ENCODE measurements at places on chromosomes 12 and 14.

DNA sequence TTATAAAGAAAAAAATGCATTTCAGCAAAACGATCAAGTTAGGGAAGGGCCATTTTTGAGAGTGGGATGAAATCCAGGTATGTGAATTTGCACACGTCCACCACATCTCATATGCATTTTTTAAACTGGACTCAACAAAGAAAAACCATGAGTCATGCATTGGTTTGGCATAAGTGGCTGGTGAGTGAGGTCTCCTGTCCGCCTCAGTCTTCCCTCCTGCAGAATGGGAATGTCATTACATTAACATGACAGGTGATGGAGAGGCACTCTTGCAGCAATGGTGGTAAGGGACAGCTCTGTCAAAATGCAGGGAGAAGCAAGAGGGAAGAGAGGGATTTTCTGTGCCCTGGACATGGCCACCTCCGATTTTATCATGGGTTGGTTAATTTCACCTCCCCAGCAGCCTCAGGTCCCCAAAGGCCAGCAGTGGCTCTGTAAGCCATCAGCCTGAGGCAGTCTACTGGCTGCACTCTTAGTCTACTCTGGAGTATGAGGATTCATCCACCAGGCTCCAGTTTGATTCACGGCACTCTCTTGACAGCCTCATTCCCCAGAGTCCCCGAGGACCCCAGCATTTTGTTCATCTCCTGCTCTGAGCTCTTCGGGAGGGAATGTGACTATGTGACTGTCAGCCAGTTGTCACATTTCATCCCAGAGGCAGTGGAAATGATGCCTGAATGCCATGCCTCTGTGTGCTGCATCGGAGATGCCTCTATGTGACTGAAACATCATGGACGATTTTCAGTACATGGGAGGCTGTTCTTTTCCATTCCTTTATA is 17.1 kb upstream of the PWP1 start:
- DNase-seq, result no peak

DNA sequence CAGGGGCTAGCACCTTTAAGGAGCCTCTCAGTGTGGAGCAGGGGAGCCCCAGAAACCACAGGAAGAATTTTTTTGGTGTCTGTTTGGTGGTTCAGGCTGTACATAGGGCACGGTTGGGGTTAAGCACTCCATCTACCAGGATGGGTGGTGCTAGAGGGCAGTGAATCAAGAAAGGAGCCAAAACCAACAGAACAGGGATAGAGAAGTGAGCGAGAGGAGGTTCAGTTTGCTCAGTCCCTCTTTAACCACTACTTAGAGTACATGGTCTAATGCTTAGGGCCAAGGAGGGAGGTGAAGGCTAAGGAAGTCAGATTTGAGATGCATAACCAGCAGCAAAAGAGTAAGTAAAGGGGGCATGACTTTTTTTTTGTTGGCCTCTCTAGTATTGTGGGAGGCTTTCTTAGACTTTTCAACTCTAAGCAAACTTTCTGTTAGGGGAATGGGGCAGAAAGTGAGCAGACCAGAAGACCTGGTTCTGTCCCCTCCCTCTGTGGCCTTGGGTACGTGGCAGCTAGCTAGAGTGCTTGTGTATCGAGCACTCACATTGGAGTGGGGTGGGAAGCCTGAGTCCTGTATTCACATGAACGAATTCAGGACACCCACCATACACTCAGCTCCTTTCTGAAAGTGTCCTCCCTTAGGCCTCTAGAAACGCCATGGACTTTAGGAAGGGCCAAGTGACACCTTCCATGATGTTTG is 6.6 kb upstream of the NPFF start:
- no peak for DNase-seq

DNA sequence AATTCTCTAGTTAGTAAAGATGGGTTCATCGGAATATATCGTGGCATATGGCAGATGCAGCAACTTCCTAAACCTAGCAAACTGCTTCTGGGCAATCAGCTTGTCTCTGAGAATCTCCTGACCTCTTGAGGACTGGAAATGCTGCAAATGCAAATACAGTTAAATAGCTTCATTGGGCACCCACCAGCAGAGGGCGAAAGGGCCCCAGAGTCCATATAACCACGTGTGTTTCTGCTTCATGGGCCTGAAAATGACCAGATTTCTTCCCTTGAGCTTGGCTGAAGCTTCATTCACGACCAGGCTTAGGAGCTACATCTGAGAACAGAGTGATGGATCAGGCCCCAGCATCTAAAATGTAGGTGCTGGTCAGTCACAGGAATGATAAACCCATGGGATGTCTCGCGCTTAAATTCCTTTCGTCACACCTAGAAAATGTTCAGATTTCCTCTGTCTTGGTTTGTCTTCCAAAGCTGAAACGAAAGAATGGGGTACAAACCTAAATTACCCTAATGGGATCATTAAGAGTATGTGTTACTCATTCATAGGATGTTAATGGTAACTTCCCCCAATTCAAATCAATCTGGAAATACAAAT is 1482.5 kb upstream of the TMEM132C start:
- DNase-seq, result no peak

DNA sequence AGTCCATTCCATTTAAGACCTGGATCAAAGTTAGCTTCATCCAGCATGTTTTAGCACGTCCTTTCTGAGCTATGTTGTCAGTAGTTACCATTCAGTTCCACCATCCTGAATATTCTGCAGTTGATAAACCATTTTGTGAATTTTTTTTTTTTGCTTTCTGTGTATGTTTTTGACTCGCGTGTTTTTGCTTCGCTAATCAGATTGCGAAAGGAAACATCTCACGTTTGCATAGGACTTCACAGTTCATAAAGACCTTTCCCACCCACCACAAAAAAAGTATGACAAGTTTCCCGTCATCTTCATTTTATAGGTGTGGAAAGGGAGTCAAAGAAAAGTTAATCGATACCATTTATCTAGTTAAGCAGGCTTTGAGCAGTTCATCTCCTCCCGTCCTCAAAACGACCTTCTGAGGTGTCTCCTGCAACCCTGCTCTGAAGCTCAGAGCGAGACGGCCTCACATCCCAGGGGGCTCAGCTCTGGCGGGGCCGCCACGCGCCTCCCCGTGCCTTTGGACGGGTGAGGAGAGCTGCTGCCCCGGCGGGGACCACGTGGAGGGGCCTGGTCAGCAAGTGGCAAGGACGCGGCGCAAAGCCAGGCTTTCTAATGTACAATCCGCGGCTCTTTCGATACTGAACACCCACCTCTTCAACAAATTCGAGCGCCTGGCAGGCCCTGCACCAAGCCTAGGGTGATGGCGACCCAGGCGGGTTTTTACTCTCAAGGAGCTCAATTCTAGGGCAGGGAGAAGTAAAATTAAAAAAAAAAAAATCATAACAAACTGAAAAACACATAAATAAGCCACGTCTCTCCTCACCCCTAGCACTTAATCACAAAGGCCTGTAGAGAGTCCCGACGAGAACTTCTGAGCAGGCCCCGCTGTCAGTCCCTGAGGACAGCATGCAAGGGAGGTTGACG is 988 bp upstream of the TMEM263 start:
- DNase-seq, result no peak

- DNase-seq, result no peak
These were observed 59.4 kb downstream of the BHLHE41 start for GRCh38 chr12:26065451-26065850.
